ENCODE measurements at places on chromosomes 6 and 20. TPM values are rescaled to one million over a fixed set of nuclear protein-coding genes. Genes with fewer than 3 reads are reported as not detected.

- no peak for DNase-seq
- no peak overlapping the region for H3K4me3 ChIP-seq
- no peaks in the 10 kb centered on the region for H3K4me1 ChIP-seq
These were observed 5.8 kb downstream of the SLC22A3 start for GRCh38 chr6:160353950-160354496.

MMP24 gene
- total RNA-seq, result 7.3 TPM

DNA sequence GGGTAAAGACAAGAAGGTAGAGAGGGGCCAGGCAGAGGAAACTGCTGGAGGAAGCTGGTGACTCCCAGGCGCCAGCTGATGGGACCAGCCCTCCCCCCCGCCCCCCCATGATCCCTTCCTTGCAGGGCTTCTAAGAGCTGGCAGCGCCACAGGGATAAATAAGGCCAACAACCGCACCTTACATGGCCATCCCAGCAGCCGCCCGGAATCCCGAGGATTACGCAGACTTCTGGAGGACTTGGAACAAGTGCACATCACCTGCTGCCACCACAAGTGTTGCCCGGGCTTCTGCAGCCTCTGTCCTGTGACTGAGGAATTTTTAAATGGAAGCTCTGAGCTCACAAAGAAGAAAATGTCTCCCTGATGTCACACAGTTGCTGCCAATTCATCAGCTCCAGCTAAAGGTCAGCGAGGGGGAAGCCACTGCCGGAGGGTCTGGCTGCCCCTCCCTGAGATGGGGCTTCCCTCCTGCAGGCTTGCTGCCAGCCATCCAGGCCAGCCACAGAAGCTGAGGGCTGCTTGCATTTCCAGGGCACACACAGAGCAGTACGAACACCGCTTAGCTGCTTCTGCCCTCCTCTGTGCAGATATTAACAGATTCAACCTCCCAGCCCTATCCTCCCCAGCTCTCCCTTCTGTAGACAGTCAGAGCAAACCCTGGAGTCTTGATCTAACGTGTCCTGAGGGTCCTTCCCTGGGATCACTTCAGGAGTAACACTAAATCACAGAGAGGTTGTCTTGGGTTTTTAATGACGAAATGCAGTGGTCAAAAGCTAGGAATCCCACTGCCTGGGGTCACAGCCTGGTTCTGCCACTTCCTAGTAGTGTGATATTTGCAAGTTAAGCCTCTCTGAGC lies 38.6 kb upstream of the PIM1 start:
- peak overlapping the region; percentile 80 for H3K27ac ChIP-seq
- peaks cover 29% of the 10 kb centered on the region for H3K4me1 ChIP-seq
- no peak overlapping the region for H3K4me3 ChIP-seq
- no peaks in the 10 kb centered on the region for H3K27me3 ChIP-seq

EBF4 gene
- 17.2 TPM for total RNA-seq

PLCB1 gene
- 13.1 TPM for total RNA-seq

SLC22A2 gene
- total RNA-seq, result not detected

HLA-DMB gene
- 39.8 TPM for total RNA-seq

GRCh38 chr6:5213836-5214235 lies 46.9 kb downstream of the LYRM4 start:
- no peak overlapping the region for H3K4me3 ChIP-seq
- H3K27me3 ChIP-seq, result no peaks in the 10 kb centered on the region
- H3K36me3 ChIP-seq, result peaks cover 11% of the 10 kb centered on the region
- DNase-seq, result peak; percentile 15
- no peaks in the 10 kb centered on the region for H3K4me1 ChIP-seq

DNA sequence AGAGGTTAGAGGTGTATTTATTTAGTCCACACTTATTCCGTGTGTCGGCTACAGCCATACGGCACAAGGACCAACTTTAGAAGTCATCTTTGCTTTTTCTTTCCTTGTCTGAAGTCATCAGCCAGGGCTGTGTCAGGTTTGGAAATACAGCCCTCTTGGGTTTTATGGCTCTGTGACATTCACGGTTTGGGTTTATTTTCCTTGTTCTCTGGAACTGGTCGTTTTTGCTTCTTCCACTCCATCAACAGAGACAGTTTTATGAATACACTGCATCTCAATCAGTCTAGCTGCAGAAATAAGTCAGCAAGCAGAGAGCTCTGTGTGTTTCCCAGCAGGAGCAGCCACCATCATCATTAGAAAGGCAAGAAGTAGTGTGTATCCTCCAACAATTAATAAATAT lies 132.5 kb downstream of the TBC1D7 start:
- no peaks in the 10 kb centered on the region for H3K27me3 ChIP-seq
- H3K4me1 ChIP-seq, result no peaks in the 10 kb centered on the region
- no peak for DNase-seq
- H3K36me3 ChIP-seq, result no peaks in the 10 kb centered on the region
- H3K4me3 ChIP-seq, result no peak overlapping the region
- no peak overlapping the region for H3K27ac ChIP-seq

DNA sequence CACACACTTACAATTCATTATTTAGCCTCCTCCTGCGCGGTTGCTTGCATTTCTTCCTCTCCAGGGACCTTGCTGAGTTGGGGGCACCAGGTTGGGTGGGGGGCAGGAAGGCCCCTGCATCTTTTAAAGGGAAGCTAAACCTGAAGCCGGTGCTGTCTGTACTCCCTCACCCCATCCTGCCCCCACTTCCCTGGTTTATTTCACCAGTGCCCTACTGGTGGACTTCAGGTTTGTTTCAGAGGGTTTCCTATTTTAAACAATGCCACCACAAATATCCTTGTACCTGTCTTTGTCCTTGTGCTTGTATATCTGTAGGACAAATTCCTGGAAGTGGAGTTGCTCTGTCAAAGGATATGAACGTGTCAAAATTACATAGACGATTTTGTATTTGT lies 21.0 kb downstream of the PTK7 start:
- no peaks in the 10 kb centered on the region for H3K27me3 ChIP-seq
- H3K4me3 ChIP-seq, result no peak overlapping the region
- peak overlapping the region; percentile 86 for H3K27ac ChIP-seq
- H3K4me1 ChIP-seq, result peaks cover 42% of the 10 kb centered on the region
- H3K36me3 ChIP-seq, result no peaks in the 10 kb centered on the region

DYNLT1 gene
- total RNA-seq, result 60.5 TPM

ZNF165 gene
- 3.1 TPM for total RNA-seq

DNA sequence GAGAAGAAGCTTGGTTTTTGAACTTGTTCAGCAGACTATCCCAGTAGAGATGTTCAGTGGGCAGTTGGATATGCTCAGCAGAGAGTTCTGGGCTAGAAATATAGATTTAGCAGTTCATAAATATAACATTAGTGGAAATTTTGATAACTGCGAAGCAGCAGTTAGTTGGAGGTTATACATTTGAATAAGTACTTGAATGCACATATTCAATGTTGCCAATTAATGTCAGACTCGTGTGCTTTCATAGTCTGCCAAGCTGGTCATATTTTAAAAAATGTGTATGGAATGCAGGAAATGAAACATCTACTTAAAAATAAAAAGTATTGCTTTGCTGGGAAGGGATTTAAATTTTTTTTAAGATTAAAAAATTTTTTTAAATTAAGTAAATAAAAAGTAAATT lies 92.5 kb upstream of the E2F3 start:
- H3K27ac ChIP-seq, result no peak overlapping the region
- H3K27me3 ChIP-seq, result no peaks in the 10 kb centered on the region
- no peak overlapping the region for H3K4me3 ChIP-seq
- H3K36me3 ChIP-seq, result no peaks in the 10 kb centered on the region
- no peaks in the 10 kb centered on the region for H3K4me1 ChIP-seq

- no peak for DNase-seq
- no peaks in the 10 kb centered on the region for H3K36me3 ChIP-seq
- no peaks in the 10 kb centered on the region for H3K4me1 ChIP-seq
- H3K27ac ChIP-seq, result no peak overlapping the region
These were observed 462.3 kb downstream of the CDC5L start for GRCh38 chr6:44849806-44850205.

- H3K27ac ChIP-seq, result no peak overlapping the region
- no peaks in the 10 kb centered on the region for H3K36me3 ChIP-seq
- no peaks in the 10 kb centered on the region for H3K27me3 ChIP-seq
- no peak for DNase-seq
- H3K4me1 ChIP-seq, result no peaks in the 10 kb centered on the region
These were observed 28.3 kb upstream of the ADGRF1 start for GRCh38 chr6:47070461-47070860.

GRCh38 chr6:96611342-96611991 lies 48.5 kb downstream of the FHL5 start:
- no peaks in the 10 kb centered on the region for H3K36me3 ChIP-seq
- DNase-seq, result no peak
- H3K27me3 ChIP-seq, result no peaks in the 10 kb centered on the region
- H3K4me1 ChIP-seq, result no peaks in the 10 kb centered on the region
- no peak overlapping the region for H3K4me3 ChIP-seq

DNA sequence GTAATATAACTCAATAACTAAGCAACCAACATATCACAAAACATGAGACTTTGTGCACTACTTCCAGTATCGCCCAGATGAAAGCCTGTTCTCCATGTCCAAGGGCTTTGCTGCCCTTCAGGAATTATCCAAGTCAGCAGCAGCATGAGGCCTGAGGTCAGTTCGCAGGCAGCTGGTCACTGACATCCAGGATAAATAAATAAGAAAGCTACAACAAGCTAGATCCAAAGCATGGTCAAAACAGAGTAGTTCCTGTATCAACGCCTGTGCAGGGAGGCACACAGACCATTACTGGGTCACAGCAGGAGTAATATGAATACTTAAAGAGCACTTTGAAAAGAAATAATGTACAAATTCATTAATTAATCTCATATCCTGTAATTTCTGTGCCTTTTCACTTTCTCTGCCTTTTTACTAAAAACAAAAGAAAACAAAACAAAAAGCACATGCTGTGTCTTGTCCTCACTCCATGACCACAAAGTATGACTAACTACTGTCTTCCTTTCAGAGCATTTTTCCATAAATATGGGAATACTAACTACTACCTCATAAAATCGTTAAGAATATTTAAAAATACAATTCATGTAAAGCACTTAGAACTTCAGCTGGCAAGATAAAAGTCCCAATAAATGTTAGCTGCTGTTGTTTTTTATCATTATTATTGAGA lies 374.9 kb upstream of the IRAK1BP1 start:
- no peak for DNase-seq
- no peaks in the 10 kb centered on the region for H3K4me1 ChIP-seq
- H3K36me3 ChIP-seq, result no peaks in the 10 kb centered on the region

NQO2 gene
- total RNA-seq, result 28.0 TPM

GRCh38 chr6:103273048-103273447 lies 1586.7 kb downstream of the HACE1 start:
- no peak for DNase-seq
- H3K4me1 ChIP-seq, result no peaks in the 10 kb centered on the region
- no peaks in the 10 kb centered on the region for H3K36me3 ChIP-seq
- no peaks in the 10 kb centered on the region for H3K27me3 ChIP-seq
- H3K4me3 ChIP-seq, result no peak overlapping the region

- no peak for DNase-seq
- no peaks in the 10 kb centered on the region for H3K4me1 ChIP-seq
- no peaks in the 10 kb centered on the region for H3K27me3 ChIP-seq
- H3K36me3 ChIP-seq, result no peaks in the 10 kb centered on the region
These were observed 77.3 kb downstream of the KCNQ5 start for GRCh38 chr6:72699159-72699558.

GRCh38 chr6:74439123-74439811 lies 743.3 kb downstream of the CD109 start:
- H3K4me1 ChIP-seq, result no peaks in the 10 kb centered on the region
- H3K27me3 ChIP-seq, result no peaks in the 10 kb centered on the region
- no peak for DNase-seq
- H3K27ac ChIP-seq, result no peak overlapping the region
- H3K36me3 ChIP-seq, result no peaks in the 10 kb centered on the region

DNA sequence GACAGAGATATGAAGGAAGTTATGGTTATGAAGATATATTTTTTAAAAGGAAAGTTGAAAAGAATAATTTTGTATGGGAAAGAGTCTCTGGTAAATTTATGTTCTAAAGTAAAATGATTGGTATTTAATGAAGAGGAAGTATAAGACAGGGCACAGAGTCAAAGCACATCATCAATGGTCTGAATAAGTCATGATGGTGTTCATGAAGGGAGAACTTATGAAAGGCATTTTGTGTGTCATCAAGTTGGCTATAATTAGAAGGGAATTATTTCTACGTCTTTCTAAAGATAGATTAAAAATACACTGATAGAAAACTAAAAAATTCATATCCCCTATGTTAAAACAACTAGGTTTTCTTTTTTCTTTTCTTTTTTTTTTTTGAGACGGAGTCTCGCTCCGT lies 21.4 kb upstream of the SNAI1 start:
- peaks cover 13% of the 10 kb centered on the region for H3K36me3 ChIP-seq
- H3K4me3 ChIP-seq, result no peak overlapping the region
- no peak for DNase-seq
- H3K4me1 ChIP-seq, result peaks cover 11% of the 10 kb centered on the region
- no peak overlapping the region for H3K27ac ChIP-seq
- H3K27me3 ChIP-seq, result no peaks in the 10 kb centered on the region

GRCh38 chr20:50575865-50576720 lies 65.9 kb downstream of the PTPN1 start:
- H3K4me1 ChIP-seq, result peaks cover 32% of the 10 kb centered on the region
- peaks cover 58% of the 10 kb centered on the region for H3K36me3 ChIP-seq
- no peak overlapping the region for H3K4me3 ChIP-seq

NR2E1 gene
- not detected for total RNA-seq

DNA sequence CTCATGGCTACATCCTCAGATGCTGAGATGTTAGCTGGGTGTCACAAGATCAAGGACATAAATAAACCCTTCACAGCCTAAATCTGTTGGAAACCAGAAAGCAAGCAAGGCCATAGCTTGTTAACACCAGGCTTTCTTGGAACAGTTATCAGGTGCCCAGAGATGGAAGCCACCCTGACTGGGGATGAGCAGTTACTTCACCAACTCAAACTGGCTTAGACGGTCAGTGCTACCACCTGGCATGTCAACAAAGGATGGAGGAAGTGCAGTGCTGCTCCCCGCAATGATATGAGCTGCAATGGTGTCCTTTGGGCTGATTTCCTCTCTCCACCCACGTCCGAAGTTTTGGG lies 28.9 kb upstream of the SMIM29 start:
- no peaks in the 10 kb centered on the region for H3K27me3 ChIP-seq
- DNase-seq, result no peak
- H3K27ac ChIP-seq, result no peak overlapping the region
- H3K36me3 ChIP-seq, result peaks cover 5% of the 10 kb centered on the region
- H3K4me1 ChIP-seq, result peaks cover 21% of the 10 kb centered on the region

TAGAP gene
- 14.1 TPM for total RNA-seq

SLC17A9 gene
- 13.4 TPM for total RNA-seq

- no peaks in the 10 kb centered on the region for H3K27me3 ChIP-seq
- H3K27ac ChIP-seq, result no peak overlapping the region
- H3K4me1 ChIP-seq, result no peaks in the 10 kb centered on the region
These were observed 96.1 kb upstream of the FAM8A1 start for GRCh38 chr6:17504005-17504404.

GRCh38 chr6:163281634-163282033 lies 132.9 kb upstream of the QKI start:
- no peak overlapping the region for H3K27ac ChIP-seq
- H3K27me3 ChIP-seq, result no peaks in the 10 kb centered on the region
- no peak for DNase-seq

GRCh38 chr20:1060985-1061384 lies 57.4 kb upstream of the PSMF1 start:
- no peaks in the 10 kb centered on the region for H3K27me3 ChIP-seq
- H3K36me3 ChIP-seq, result no peaks in the 10 kb centered on the region
- H3K27ac ChIP-seq, result no peak overlapping the region
- H3K4me3 ChIP-seq, result no peak overlapping the region
- no peaks in the 10 kb centered on the region for H3K4me1 ChIP-seq
